Hematopoietic multipotent progenitor cell (in vitro differentiated cells): ENCODE measurements at places on chromosomes 4 and X. TPM values are rescaled to one million over a fixed set of nuclear protein-coding genes. Genes with fewer than 3 reads are reported as not detected.

The SLITRK2 gene
- total RNA-seq = under 0.01 TPM

The PRSS12 gene
- not detected for total RNA-seq

The HHIP gene
- total RNA-seq = 0.27 TPM

- peak; percentile 23 for DNase-seq
These were observed 61.9 kb downstream of the HOPX start for GRCh38 chr4:56619160-56619559.

The GDPD2 gene
- not detected for total RNA-seq

DNA sequence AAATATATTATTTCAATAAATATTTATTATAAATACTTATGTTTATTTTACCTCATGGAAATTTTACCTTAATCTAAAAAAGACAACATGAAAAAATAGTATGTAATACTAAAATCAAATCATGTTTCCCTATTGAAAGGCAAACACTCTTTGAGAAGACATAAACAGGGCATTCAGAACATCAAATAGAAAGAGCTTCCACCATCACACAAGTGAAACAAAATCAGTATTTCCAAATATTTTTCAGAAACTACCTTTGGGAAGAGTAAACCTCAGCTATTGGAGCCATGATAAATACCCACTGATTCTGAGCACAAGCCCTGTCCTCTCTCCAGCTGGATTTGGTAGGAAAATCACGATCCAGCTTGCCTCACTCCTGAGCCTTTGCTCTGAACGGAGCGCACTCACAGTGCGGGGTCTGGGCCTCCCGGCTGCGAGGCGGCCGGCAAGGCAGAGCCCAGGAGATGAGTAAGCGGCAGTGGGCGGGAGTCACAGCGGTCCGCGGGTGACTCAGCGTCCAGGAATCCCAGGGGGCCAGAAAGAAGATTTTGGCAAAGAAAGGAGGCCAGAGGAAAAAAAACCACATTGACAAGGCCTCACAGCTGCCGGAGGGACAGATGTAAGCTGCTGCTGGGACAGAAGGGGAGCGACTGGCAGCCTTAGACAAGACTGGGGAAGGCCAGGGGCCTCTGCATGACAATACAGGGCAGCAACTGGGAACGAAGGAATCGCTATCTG lies 14.7 kb upstream of the ANXA5 start:
- DNase-seq = no peak

The HSFX2 gene
- not detected for total RNA-seq

The VCX gene
- total RNA-seq = not detected

DNA sequence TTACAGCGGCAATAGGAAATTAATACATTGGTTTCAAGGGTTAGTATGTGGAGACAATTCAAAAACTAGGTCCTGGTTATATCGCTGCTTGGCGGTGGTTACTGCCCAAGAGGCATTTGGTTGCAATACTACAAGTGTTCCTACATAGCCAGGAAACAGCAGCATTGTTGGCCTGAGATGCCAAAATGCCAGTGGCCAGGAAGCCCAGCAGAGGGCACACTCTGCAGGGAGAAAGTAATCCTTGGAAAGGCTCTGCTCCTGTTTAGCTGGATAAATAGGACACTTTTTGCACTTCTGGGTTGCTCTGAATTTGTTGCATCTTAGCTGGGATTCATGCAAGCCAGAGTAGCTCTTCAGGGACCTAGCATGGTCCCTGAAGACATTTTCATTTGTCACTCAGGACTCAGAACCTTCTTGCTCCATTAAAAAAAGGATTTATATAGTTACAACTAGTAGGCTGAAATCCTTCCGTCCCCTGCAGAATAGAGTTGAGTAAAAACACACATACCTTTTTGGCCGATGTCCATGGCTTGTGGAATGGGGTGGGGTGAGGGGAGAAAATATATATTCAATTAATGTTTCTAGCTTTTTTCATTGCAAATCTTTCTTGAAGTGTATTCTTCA lies 8.1 kb upstream of the GPR119 start:
- DNase-seq = no peak

- DNase-seq = no peak
These were observed 623.8 kb downstream of the EPHA5 start for GRCh38 chr4:65046192-65047133.

DNA sequence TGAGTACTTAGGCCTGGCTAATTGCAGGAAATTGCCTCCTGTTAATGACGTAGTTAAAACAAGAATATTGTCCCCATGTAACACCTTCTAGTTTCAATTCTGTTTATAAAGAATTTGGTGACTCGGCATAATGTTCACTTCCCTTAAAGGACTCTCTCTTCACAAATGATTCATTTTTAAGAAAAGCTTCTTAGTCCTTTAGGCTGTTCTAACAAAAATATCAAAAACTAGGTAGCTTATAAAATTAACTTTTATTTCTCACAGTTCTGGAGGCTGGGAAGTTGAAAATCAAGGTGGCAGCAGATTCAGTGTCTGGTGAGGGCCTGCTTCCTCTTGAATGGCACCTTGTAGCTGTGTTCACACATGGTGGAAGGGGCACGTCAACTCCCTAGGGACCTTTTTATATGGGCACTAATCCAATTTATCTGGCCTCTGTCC lies 23.8 kb downstream of the COL25A1 start:
- peak; percentile 60 for DNase-seq

DNA sequence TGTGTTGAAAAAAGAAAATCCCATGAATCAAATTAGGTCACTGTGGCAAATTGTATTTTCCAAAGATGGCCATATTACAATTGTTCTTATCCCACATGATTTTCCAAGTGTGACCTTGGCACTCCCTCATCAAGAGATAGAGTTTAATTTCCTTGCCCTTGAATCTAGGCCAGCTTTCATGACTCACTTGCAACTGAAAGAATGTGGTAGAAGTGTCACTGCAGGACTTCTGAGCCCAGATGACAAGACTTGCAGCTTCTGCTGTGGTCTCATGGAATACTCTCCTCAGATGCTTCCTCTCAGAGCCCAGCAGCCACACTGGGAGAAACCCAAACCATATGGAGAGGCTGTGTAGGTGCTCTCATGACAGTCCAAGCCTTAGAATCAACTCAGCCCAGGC lies 139.0 kb downstream of the ADAMTS3 start:
- no peak for DNase-seq

- DNase-seq = no peak
These were observed 145.1 kb downstream of the RBM47 start for GRCh38 chr4:40484346-40485090.

The CYP2U1 gene
- total RNA-seq = 4.3 TPM

GRCh38 chrX:20829665-20830491 lies 544.3 kb upstream of the CNKSR2 start:
- no peak for DNase-seq

- DNase-seq = no peak
These were observed 385.6 kb upstream of the PCDH10 start for GRCh38 chr4:132763465-132763864.

The UNC5C gene
- under 0.01 TPM for total RNA-seq

DNA sequence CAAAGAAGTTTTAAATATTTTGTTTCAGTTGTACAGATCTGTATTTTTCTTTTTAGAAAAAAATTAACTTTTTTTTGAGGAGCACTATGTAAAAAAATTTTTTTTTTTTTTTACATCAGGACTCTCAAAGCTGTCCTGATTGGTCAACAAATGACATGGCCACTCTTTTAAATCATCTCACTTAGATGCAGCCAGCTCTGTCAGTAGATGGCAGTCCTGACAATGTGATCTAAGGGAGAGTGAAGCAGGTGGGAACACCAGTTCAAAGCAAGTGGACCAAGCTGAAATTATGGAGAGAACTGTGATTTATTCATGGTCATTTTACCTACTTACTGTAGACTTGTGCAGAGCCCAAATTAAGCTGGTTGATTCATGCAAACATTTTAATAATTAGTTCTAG lies 174.7 kb upstream of the GPRIN3 start:
- peak; percentile 61 for DNase-seq

DNA sequence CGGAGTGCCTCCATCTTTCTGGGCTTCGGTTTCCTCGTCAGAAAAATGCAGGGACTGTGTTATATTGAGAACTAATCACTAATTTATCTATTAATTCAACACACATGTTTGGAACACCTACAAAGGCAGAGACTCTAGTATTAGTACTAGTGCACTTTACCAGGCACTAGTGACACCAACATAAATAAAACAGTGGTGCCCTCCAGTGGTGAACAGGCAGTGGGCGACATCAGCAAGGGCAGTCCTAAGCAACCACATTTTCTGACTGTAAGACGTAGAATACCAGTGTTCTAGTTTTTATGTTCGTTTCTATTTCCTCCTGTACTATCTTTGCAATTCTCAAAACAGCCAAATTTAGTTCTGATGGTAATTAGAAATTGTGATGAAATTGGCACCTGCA lies 69.1 kb upstream of the UCP1 start:
- peak; percentile 72 for DNase-seq

DNA sequence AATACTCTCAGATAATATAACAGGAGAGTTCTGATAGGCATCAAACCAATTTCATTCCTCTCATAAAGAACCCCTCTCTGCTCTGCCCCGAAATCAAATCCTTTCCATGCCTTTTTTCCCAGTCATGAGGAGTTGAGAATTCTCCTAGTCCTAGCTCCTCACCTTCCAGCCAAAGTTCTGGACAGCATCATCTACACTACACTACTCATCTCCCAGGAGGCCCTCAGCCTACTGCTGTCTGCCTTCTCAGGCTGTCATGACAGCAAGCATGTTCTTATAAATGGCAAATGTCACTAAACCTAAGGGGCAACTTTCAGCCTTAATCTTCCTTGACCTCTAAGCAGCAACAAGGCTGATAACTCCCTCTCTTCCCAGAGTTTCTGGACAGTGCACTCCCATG lies 26.6 kb downstream of the MAPK10 start:
- no peak for DNase-seq

- no peak for DNase-seq
These were observed 21.1 kb downstream of the ANXA5 start for GRCh38 chr4:121675715-121676114.

- DNase-seq = no peak
These were observed 1659.8 kb upstream of the ADGRL3 start for GRCh38 chr4:59540311-59540710.

The CNKSR2 gene
- 4.0 TPM for total RNA-seq

The MID2 gene
- total RNA-seq = 0.54 TPM

GRCh38 chr4:6892190-6892908 lies 17.3 kb upstream of the TBC1D14 start:
- DNase-seq = peak; percentile 70

- no peak for DNase-seq
These were observed 203.1 kb upstream of the NUDT6 start for GRCh38 chr4:123125477-123125876.

DNA sequence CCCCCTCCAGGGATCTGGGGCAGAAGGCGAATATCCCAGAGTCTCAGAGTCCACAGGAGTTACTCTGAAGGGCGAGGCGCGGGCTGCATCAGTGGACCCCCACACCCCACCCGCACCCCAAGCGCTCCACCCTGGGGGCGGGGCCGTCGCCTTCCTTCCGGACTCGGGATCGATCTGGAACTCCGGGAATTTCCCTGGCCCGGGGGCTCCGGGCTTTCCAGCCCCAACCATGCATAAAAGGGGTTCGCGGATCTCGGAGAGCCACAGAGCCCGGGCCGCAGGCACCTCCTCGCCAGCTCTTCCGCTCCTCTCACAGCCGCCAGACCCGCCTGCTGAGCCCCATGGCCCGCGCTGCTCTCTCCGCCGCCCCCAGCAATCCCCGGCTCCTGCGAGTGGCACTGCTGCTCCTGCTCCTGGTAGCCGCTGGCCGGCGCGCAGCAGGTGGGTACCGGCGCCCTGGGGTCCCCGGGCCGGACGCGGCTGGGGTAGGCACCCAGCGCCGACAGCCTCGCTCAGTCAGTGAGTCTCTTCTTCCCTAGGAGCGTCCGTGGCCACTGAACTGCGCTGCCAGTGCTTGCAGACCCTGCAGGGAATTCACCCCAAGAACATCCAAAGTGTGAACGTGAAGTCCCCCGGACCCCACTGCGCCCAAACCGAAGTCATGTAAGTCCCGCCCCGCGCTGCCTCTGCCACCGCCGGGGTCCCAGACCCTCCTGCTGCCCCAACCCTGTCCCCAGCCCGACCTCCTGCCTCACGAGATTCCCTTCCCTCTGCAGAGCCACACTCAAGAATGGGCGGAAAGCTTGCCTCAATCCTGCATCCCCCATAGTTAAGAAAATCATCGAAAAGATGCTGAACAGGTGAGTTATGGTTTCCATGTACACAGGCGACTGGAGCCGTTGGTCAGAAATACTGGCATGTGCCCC lies at the start of gene CXCL1:
Gene CXCL1 (plus strand): TSS at position 264 of the 926 bp plus-strand sequence. CDS start 78 bp downstream, at position 342.
- DNase-seq = peak; percentile 60

The PDE5A gene
- total RNA-seq = 1.3 TPM

GRCh38 chrX:12894074-12895030 lies 12.1 kb upstream of the TLR8 start:
- DNase-seq = peak; percentile 17

DNA sequence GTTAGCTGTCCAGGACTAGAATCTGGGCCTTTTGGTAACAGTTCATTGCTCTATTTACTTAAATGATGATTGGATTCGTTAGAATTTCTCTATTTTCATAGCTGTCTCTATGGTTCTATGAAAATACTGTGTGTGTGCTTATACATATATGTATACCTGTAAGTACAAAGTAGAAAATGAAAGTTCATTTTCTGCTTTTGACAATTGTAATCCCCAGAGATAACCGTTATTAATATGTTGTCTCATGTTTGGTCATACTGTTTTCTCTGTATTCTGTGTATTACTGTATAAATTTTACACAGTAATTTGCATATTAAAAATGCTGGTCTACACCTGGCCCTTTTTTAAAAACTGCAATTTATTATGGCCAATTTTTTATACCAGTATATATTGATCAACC lies 55.4 kb downstream of the CLCN3 start:
- DNase-seq = no peak

The ARR3 gene
- not detected for total RNA-seq

- no peak for DNase-seq
These were observed 221.2 kb downstream of the MID1 start for GRCh38 chrX:10399043-10399741.

GRCh38 chrX:136865270-136866158 lies 15.0 kb downstream of the RBMX start:
- DNase-seq = no peak

DNA sequence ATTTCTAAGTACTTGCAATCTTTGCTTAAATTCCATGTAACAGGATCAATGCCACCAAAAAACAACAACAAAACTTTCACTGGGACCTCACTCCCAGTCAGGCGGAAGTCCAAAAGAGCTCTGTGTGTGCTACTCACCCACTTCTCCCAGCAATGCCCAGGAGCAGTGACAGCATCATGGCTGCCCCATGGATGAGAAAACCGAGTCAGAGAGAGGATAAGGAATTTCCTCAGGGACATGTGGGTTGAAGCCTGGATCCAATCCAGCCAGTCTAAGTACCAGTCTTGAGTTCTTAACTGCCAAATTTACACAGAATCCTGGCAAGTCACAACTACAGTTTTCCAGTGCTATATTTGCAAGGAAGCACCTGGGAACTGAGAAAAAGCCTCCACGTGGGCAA lies 64.5 kb downstream of the STX18 start:
- DNase-seq = no peak

The CT45A2 gene
- not detected for total RNA-seq

The CLCN4 gene
- total RNA-seq = 0.81 TPM

DNA sequence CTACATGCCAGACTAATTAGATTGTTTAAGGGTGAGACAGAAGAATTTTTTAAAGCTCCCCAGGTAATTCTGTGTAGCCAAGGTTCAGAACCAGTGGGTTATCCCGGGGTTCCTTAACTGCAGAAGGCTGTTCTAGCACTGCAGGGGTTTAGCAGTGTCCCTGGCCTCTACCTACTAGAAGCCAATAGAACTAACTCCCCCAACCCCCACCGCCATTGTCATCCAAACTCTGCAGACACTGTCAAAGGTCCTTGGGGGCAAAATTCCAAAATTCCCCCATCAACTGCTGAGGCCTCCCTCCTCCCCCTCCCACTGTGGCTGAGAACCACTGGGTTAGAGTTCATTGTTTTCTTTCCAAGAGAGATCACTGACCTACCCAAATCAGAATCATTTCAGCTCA lies 66.4 kb downstream of the MOSPD2 start:
- DNase-seq = no peak

GRCh38 chr4:40423735-40424134 lies 88.6 kb downstream of the CHRNA9 start:
- no peak for DNase-seq
